ENCODE measurements at places on chromosomes 12 and 14.

DNA sequence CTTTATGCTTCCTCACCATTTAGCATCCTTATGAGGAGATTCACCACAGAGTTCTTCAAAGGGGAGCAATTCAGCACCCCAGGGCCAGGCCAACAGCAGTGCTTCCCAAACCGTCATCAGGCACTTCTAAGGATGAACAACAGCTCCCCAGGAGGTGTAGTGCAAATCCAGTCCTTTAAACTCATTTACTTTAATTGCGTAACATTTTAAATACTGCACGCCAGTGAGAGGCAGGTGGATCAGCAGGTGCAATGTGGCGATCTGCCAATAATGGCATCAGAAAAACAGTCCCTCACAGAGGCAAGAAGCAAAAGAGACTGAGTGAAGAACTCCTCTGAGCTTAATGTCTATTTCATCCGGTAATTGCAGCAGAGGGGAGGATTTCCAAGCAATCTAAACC is 770.9 kb upstream of the FOXG1 start:
- no peak for DNase-seq

DNA sequence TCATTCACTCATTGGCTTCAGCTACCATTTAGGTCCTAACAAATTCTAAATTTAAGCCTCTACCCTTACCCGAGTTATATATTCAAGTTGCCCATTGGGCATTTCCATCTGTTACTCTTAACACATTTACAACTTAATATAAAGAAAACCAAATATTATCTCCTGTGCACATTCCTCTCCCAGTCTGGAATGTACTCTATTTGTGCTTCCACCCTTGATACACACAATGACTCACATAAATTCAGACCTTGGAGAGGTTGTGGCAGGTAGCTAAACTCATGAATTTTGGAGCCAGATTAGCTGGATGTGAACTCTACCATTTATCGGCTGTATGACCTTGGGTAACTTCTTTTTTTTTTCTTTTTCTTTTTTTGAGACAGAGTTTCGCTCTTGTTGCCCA is 51.1 kb downstream of the BRMS1L start:
- DNase-seq: no peak

DNA sequence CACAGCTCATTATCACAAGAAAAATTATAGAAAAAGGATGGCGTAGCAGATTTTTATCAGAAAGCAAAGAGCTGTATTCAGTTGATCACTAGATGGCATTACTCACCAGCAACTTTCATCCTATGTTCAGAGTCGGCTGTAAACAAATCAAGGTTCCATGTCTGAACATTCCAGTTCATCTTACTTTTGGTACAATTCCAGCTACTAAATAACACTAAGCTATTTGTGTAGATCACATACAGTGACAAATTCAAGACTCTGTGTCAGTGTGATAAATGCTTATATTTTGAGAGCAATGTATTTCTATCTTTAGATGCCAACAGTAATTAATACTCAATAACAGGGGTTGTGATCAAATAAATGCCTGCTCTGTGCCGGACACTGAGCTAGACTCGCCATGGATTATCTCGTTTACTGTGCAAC is 30.1 kb downstream of the NRDE2 start:
- DNase-seq: no peak

DNA sequence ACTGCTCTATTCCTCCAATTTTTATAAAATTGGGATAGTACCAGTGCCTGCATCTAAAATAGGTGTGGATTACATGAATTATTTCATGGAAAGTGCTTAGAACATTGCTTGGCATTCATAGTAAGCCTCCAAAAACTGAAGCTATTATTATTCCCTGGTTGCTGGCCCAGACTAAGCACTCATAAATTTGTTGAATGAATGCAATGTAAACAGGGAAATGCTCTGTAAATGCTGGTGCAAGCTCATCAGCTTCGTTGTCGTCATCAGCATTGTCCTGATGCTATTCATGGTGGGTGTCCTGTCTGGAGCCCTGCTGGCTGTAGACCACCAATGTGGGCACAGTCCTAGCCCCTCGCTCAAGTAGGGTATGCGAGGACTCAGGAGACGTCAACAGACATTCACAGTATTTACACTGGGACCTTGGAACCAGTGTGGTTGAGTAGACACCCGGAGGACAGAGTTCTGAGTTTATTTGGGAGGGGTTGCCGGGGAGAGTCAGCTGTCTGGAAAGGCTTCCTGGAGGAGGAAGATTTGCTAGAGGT is 16.5 kb downstream of the BDKRB2 start:
- no peak for DNase-seq

DNA sequence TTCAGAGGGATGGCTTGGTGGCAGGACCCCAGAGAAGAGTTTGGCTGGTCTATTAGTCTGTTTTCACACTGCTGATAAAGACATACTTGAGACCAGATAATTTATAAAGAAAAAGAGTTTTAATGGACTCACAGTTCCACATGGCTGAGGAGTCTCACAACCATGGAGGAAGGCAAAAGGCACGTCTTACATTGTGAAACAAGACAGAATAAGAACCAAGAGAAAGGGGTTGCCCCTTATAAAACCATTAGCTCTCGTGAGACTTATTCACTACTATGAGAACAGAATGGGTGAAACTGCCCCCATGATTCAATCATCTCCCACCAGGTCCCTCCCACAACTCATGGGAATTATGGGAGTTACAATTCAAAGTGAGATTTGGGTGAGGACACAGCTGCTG is 78.5 kb upstream of the SSTR1 start:
- DNase-seq: no peak

Data from GM10248 (cell line).